ENCODE measurements at places on chromosomes 6 and 20.

- no peak for DNase-seq
Observed at GRCh38 chr6:134925800-134926199, 24.1 kb downstream of the ALDH8A1 start.

GRCh38 chr6:30928677-30929076 lies 3.3 kb downstream of the SFTA2 start:
- DNase-seq = no peak

GRCh38 chr20:3631534-3631933 lies 31.7 kb downstream of the GFRA4 start:
- DNase-seq = no peak

- DNase-seq = no peak
Observed at GRCh38 chr6:133895573-133896343, 6.8 kb downstream of the TCF21 start.

- DNase-seq = no peak
Observed at GRCh38 chr20:33826270-33826897, 15.2 kb downstream of the CHMP4B start.

GRCh38 chr6:27295301-27296079 lies 16.6 kb downstream of the POM121L2 start:
- no peak for DNase-seq

- DNase-seq = no peak
Observed at GRCh38 chr6:31579546-31580437, 2.4 kb downstream of the LTB start.

DNA sequence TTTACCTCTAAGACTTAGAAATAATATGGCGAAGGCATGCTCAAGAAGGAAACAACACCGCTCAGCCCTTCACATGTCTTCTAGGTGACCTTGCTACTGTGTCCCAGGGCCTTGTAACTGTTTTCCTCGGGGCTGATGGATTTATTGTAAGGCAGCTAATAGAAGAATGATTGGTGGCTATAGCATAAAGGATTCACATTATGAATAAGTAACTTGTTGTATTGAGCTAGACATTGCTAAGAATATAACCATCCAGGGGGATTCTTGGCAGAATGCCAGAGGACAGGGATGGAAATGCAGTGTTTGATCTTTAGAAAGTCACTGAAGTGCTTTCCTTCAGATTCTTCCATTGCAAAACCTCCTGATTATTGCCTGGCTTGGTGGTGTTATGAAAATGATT lies 54.9 kb downstream of the PLEKHG1 start:
- DNase-seq = no peak

DNA sequence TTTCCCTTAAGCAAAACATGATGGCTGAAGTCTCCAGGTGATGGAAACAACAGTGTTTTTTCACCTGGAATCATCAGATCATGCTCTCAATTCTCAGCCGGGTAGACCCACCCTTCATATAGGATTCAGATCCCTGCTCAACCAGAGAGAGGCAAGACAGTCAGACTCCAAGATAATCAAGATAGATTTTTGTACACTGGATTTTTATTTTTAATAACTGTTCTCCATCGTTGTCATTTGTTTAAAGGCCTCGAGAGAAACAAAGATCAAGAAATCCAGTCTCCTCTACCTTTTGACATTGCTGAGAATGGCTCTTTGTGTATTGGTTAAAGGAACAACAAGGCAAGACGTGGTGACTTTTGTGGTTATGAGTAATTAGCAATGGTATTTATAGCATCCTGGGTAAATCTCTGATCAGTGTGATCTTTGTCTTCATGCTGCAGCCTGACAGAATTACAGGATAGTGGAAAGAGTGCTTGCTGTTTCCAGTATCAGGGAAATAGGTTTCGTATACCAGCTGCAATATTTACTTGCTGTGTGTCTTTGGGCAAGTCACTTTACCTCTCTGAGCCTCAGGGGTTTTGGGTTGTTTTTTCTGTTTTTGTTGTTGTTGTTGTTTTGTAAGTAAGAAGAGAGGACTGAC lies 29.9 kb downstream of the ID4 start:
- DNase-seq = no peak

GRCh38 chr20:42530855-42531448 lies 658.8 kb downstream of the PTPRT start:
- no peak for DNase-seq

- DNase-seq = no peak
Observed at GRCh38 chr20:9344083-9344920, 170.1 kb upstream of the LAMP5 start.

DNA sequence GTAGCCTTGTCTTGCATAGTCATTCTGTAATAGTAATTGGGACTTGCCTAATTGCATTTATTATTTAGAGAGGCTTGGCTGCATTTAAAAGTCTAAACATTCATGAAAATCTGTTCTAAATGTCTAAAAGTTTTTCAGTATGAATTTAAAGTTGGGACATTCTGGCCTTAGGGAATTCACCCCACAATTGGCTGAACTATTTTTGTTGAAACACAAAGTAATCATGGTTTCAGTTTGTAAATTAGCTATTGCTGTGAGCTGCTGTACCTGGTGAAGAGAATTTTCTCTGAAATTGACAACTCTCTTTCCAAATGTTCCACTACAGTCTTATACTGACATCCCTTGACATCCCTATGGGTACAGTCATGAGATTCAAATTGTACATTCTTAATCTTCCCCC lies 253.0 kb downstream of the FARS2 start:
- DNase-seq = no peak

- DNase-seq = no peak
Observed at GRCh38 chr20:60795651-60796050, 456.4 kb upstream of the CDH4 start.

- no peak for DNase-seq
Observed at GRCh38 chr6:125765944-125766343, 16.5 kb downstream of the HEY2 start.

DNA sequence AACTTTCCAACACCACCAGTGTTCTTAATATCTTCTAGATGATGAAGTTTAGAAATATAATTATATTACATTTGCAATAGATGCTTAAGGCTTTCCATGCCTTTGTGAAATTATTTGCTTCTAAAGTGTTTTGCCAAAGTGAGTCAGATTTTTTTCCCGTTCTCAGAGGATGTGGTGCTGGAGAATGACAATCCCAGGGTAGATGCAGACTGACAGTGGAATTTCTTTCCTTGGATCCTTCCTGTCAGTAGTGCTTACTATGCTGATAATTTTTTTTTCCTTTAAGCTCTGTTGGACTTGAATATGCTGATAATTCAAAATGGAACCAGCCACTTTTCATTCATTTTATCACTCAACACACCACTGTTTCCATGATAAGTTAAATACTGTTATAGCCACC lies 59.9 kb upstream of the SOX4 start:
- DNase-seq = no peak

DNA sequence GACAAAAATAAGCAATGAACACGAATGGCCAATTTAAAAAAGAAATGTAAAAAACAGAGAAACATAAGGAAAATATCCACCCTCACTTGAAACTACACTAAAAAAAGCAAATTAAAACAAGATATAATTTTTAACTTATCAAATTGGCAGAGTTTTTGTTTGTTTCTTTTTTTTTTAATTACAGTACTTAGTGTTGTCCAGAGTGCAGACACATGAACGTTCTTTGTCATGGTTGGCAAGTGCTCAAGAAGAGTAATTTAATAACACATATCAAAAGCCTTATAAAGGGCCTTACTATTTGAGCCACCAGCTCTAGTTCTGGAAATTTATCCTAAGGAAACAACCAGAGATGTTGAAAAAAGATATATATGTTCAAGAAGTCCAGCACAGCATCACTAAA lies 142.3 kb downstream of the ATXN1 start:
- no peak for DNase-seq

DNA sequence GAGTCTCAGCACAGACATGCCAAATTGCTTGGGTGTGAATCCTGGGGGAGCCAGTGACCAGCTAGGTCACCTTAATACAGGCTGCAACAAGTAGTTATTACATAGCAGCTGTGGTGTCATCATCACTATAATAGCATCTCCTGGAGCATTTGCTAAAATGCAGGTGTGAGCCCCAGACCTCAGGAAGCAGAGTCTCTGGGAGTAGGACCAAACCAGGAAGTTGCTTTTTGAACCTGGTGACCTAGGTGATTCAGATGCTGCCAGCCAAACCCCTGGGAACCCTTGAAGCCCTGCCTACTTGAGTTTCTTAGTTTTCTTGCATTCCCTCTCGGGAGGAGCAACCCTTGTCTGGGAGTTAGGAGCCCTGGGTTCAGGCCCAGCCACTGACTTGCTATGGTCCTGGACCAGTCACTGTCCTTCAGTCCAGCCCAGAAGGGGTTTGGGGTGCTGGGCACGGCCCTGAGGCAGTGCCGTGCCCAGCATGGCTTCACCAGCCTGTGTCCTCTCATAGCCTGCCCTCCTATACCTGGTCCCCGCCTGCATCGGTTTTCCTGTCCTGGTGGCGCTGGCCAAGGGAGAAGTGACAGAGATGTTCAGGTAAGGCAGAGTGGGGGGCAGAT lies 39.3 kb upstream of the ID1 start:
- no peak for DNase-seq

- no peak for DNase-seq
Observed at GRCh38 chr6:44715925-44716324, 328.4 kb downstream of the CDC5L start.

DNA sequence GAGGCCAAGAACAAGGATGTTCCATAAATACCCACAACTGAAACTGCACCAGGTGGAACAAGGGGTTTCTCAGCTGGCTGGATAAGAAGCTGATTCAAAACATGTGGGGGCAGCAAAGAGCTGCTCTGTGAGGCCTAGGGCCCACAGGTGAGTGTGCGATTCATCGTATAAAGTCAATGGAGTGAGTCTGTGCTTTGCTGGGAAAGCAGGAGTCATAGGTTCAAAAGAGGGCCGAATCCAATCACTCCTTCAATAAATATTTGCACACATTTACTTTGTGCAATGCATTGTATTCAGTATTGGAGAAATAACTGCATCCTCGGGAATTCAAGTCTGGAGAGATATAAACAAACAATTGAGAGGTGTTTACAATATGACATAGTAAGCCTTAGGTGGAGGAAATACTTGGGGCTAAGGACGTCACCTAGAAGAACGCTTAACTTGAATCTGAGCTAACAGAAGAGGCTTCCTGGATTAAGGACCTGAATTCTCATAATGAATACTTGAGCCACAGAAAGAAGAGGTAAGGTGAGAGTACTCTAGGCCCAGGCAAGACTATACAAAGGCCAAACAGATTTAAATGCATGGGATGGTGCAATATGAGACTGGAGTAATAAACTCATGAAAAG lies 83.7 kb upstream of the TMEM30A start:
- DNase-seq = no peak

DNA sequence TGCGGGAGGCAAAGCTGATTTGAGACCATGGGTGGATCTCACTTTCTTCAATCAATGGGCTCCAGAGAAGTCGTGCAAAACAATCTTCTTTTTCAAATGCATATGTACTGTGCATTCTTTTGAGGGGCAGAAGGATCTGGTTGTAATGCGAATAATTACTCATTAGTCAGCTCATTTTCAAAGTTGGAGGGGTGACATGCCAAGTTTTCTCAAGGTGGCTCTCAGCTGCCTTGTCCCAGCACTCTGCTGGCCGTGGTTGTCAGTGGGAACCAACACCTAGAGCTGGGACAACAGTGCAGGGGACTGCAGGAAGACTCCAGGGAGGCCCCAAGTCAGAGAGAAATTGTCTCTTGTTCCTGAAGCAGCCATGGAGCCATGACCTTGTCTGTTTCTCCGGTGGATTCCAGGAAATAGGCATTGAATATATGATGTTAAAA lies 25.3 kb downstream of the MYT1 start:
- DNase-seq = no peak

DNA sequence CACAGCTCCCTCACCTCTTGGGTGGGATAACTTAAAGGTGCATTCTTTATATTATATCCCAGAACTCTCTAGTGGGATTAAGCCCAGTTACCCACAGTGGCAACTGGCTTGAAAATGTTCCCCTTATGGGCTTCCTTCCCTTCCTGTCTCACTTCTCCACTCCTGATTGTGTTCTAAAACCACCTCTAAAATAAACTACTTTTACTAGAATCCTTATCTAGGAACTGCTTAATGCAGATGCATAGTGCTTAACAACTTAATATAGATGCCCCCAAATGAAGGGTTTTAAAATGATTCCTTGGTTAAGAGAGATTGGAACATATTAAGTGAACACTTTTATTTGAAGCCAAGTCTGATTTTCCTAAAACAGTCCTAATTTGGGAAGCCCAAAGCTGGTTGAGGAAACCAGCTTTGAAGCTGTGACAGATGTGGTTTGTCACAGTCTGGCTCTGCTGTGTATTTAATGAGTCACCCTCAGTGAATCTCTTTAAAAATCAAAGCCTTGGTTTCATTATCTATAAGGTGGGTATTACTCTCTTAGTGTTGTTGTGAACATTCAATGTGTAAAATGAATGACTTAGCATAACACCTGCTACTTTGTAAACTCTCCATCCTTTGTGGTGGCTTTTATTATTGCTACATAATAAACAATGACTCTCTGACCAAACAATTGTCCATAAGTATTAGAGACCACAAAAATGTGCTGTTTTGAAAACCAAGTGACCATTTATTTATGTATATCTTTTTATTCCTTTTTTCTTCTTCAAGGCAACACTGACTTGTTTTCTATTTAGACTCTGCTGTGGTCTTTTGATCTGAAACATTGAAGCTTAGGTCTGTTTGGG lies 24.4 kb downstream of the PLCB1 start:
- DNase-seq = no peak

DNA sequence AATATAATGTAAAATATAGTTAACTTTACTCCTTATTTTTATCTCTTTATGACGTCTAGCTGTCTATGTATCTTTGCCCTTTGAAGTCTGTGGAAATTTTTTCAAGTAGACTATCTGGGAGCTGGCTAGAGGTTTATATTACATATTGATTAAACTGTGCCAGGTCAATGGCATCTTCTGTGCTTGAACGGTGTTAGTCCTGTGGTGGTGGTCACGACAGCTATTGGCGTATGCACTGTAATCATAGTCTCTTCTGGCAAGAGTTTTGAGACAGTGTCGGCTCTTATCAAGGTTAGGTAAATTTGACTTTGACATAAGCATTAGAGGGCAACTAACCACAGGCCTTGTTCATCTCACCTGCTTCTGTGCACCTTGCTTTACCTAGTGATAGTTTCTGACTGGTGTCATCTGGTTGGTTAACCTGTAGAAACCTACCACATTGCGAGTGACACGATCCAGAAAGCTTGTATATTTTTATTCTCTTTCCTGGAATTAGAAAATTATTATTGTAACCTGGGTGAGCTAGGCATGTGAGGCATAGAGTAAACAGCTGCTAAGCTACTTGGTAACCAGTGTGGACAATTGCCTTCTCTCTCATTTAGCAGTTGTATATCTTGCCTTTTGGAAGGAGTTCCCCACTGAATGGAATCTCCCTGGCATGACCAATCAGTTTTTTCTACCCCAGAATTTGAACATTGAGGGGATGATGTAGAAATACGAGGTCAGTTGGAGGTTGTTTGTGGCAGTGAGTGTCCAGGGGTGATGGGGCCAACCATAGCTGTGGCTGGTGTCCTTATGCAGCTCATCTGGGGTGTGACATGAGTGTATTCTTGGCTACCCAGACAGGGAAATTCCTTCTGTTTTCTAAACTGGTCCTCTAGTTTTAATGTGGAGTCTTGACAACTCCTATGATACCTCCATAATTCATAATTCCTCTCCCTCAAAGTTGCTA lies 45.9 kb downstream of the SH3BGRL2 start:
- DNase-seq = no peak

GRCh38 chr6:9405369-9405768 lies 970.0 kb upstream of the SLC35B3 start:
- no peak for DNase-seq
